ENCODE measurements at places on chromosomes 6 and 20.

DNA sequence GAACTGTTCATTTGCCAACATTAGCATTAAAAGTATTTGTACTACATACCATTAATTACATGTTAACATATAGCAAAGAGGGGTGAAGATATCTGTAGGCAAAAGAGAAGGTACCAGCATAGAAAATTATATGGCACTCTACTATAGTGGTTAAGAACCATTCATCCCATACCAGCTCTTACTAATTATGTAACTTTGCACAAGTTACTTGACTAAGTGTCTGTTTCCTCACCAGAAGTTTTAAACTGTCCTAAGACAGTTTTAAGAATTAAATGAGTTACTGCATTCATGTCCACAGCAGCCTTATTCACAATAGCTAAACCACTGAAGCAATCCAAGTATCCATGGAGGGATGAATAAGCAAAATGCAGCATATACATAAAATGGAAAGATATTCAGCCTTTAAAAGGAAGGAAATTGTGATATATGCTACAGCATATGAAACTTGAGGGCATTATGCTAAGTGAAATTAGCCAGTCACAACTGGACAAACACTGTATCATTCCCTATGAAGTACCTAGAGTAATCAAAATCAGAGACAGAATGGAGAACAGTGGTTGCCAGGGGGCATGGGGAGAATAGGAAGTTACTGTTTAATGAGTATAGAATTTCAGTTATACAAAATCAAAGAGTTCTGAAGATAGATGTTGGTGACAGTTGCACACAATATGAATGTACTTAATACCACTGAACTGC is 98.9 kb downstream of the RNGTT start:
- no peak for DNase-seq

- no peak for DNase-seq
Observed at GRCh38 chr6:150813993-150814359, 51.5 kb upstream of the MTHFD1L start.

- no peak for DNase-seq
Observed at GRCh38 chr20:35290186-35290886, 1.9 kb downstream of the FAM83C start.

GRCh38 chr6:169239181-169239580 is 14.5 kb downstream of the THBS2 start:
- no peak for DNase-seq

GRCh38 chr20:8940326-8940725 is 128.6 kb upstream of the PLCB4 start:
- DNase-seq = no peak

GRCh38 chr6:96016334-96017069 is 728 bp downstream of the FUT9 start:
- no peak for DNase-seq

DNA sequence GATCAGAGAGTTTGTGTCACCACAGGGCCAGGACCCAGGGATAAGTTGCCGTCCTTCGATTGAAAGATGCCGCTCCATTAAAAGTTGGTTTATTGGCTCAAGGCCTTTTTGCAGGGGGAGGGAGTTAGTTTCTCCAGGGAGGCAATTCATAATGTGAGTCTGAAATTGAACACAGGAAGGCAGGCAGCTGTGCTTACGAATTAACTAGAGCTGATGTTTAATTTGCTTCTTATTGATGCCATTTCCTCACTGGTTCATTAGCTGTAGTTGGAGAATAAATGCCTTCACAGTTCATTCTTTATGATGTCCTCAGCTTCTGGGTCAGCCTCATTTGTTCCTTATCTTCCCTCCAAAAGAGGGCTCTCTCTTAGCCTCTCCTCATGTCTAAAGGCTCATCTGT is 113.2 kb upstream of the PTPRT start:
- DNase-seq = no peak

DNA sequence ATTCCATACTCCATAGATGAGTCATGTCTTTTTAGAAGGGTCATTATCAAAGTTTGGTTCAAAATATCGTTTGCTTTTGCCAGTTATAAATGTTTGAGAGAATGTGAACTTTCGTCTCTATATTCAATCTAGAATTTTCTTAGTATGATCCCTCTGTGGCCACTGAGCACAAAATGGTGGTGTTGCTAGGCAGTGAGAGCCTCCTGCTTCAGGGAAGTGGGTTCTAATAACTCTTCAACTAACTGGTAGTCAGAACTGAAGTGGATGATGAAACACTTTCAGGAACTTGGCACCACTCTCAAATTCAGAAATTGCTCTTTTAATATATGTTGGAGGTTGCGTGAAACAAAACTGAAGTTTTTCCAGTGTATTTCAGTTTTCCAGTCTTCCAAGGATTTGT is 125.0 kb upstream of the DOK5 start:
- no peak for DNase-seq
